Neuronal stem cell (in vitro differentiated cells): ENCODE measurements at places on chromosomes 12 and 14.

- H3K4me1 ChIP-seq = peaks cover 8% of the 10 kb centered on the region
- H3K36me3 ChIP-seq = no peaks in the 10 kb centered on the region
- H3K27ac ChIP-seq = no peak overlapping the region
- no peaks in the 10 kb centered on the region for H3K27me3 ChIP-seq
- no peak for DNase-seq
- H3K4me3 ChIP-seq = no peak overlapping the region
Measured at GRCh38 chr14:71754422-71755095, 177.7 kb upstream of the RGS6 start.

- peaks cover 12% of the 10 kb centered on the region for H3K4me1 ChIP-seq
- no peaks in the 10 kb centered on the region for H3K27me3 ChIP-seq
- H3K4me3 ChIP-seq = no peak overlapping the region
Measured at GRCh38 chr12:58424735-58425392, 483.5 kb downstream of the ATP23 start.

GRCh38 chr12:24133384-24133783 is 183.9 kb upstream of the SOX5 start:
- no peaks in the 10 kb centered on the region for H3K36me3 ChIP-seq
- H3K27ac ChIP-seq = no peak overlapping the region
- peaks cover 5% of the 10 kb centered on the region for H3K4me1 ChIP-seq
- H3K27me3 ChIP-seq = no peaks in the 10 kb centered on the region
- DNase-seq = peak; percentile 48

- no peak overlapping the region for H3K27ac ChIP-seq
- H3K4me1 ChIP-seq = peaks cover 5% of the 10 kb centered on the region
- no peaks in the 10 kb centered on the region for H3K27me3 ChIP-seq
- H3K36me3 ChIP-seq = no peaks in the 10 kb centered on the region
- H3K4me3 ChIP-seq = no peak overlapping the region
- DNase-seq = no peak
Measured at GRCh38 chr12:76299536-76300296, 48.5 kb downstream of the BBS10 start.

- no peaks in the 10 kb centered on the region for H3K4me1 ChIP-seq
- H3K27ac ChIP-seq = no peak overlapping the region
- no peak for DNase-seq
- peaks cover 3% of the 10 kb centered on the region for H3K36me3 ChIP-seq
Measured at GRCh38 chr14:105388976-105389375, 9.4 kb upstream of the TEX22 start.

DNA sequence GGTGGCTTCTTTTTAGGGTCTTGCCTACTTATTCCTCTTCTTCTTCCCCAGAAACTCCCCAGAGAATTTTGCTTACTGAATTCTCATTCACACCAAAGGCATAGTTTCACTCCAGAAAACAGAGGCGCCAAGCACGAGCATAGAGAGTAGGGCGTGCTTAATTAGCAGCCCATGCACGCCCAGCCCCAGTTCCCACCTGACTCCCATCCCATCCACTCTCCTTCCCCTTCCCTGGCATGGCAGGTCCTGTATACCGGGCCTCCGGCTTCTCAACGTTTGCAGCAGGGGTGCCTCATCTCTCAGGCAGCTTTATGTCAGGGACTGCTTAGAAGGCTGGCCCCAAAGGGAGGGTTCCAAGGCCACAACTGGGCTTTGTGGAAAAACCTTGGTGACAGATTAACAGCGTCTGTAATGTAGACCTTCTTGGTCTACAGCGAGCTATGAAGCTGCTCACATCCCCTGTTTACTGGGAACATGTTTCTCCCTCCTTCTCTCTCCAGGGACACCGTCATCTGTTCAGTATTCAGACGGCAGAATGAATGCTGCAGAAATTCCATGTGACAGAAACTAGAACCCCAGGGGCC is 62.7 kb downstream of the ACTN1 start:
- H3K4me3 ChIP-seq = no peak overlapping the region
- H3K27me3 ChIP-seq = no peaks in the 10 kb centered on the region
- no peak for DNase-seq

DNA sequence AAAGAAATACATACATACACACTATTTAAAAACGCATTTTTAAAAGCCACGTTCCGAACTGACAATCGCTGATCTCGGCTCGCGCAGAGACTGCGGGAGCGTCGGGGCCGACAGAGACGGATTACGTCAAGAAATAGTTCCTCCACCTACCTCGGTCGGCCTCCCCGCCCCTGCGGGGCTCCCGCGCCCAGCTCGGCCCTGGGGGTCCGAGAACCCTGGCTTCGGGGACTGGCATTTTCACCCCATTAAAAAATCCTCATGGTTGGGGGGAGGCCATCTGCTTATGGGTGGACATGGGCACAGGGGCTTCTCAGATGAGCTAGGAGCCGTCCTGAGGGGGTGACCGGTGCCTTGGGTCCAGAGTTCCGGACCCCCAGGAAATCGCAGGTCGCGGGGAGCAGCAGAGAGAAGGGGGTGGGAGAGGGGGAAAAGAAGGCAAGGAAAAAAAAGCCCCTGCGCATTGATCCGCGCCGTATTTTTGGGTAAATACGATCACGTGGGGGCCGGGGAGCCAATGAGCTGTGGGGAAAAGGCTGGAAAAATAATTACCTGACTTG is 324 bp upstream of the HOXC9 start:
- no peak overlapping the region for H3K4me3 ChIP-seq
- no peak for DNase-seq
- H3K27me3 ChIP-seq = peaks cover 100% of the 10 kb centered on the region
- no peak overlapping the region for H3K27ac ChIP-seq

DNA sequence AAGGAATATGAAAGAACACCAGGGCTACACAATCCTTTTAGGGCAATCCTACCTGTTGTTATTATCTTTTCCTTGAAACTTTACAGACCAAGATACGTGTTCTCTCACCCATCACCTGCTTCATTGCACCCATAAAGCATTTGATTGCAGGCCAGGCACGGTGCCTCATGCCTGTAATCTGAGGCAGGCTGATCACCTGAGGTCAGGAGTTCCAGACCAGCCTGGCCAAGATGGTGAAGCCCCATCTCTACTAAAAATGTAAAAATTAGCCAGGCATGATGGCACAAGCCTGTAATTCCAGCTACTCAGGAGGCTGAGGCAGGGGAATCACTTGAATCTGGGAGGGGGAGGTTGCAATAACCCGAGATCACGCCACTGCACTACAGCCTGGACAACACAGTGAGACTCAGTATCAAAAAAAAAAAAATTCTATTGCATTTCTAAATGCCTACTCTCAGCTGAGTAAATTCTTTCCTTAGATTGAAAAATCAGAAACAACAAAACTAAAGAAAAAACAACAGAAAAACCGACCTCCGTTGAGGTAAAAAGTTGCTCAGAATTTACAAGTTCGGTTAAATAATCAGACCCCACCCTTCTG is 183.7 kb upstream of the TMEM132C start:
- H3K4me3 ChIP-seq = no peak overlapping the region
- no peaks in the 10 kb centered on the region for H3K36me3 ChIP-seq

DNA sequence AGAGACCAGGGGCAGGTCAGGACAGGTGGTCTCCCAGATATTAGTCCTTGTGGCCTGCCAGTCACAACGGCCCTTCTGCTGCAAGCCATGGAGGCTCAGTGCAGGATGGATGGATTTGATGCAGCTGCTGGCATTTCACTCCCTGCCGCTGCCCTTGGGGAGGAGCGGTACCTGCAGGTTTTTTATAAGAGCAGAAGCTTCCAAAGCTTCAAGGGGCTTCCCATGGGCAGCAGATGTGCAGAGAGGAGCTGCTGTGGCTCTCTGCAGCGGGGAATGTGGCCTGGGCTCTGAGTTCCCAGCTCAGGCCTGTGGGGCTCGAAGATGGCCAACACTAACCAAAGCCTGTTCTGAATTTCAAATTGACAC is 379.3 kb downstream of the DPF3 start:
- H3K27me3 ChIP-seq = no peaks in the 10 kb centered on the region
- DNase-seq = no peak
- no peak overlapping the region for H3K4me3 ChIP-seq
- H3K27ac ChIP-seq = no peak overlapping the region

GRCh38 chr14:65776193-65776852 is 363.8 kb downstream of the FUT8 start:
- H3K4me3 ChIP-seq = no peak overlapping the region
- H3K4me1 ChIP-seq = no peaks in the 10 kb centered on the region
- H3K27ac ChIP-seq = no peak overlapping the region
- no peak for DNase-seq
- peaks cover 10% of the 10 kb centered on the region for H3K27me3 ChIP-seq

DNA sequence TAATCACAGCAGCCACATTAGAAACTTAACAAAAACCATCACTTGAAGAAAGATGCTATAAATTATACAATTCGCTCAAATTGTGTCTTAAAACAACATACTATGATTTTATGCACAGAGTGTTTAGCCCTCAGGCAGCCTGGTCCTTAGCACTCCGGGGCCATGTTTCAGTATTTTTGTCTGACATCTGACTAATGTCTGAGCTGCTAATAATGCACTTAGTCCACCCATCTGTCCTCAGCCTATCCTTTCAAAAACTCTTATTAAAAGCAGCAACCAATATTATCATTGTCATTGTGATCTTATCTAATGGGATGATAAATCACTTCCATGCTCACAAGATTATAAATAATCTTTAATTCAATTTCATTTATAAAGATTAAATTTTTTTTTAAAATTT is 602.7 kb upstream of the FOXG1 start:
- H3K4me1 ChIP-seq = no peaks in the 10 kb centered on the region
- H3K4me3 ChIP-seq = no peak overlapping the region
- H3K27me3 ChIP-seq = no peaks in the 10 kb centered on the region
- no peak overlapping the region for H3K27ac ChIP-seq
- no peaks in the 10 kb centered on the region for H3K36me3 ChIP-seq

DNA sequence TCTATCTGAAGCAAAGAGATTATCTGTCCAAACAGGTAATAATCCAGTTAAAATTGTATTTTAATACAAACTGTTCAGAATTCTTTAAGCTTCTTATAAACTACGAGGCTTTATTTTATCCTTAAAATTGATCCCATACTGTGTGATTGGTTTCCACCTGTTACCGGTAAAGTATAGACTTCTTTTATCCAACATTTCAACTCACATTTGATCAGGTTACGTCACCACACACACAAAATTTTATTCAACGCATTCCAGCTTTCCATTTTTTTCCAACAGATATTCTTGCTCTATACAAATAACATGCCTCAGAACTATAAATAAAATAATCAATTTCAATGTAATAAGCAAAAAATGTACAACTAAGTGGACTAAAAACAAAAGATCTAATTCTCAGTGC is 4.5 kb downstream of the NOVA1 start:
- no peak overlapping the region for H3K4me3 ChIP-seq
- H3K27ac ChIP-seq = no peak overlapping the region
- H3K4me1 ChIP-seq = peaks cover 4% of the 10 kb centered on the region
- no peaks in the 10 kb centered on the region for H3K36me3 ChIP-seq
- H3K27me3 ChIP-seq = no peaks in the 10 kb centered on the region
- DNase-seq = no peak

- DNase-seq = no peak
- no peak overlapping the region for H3K4me3 ChIP-seq
- H3K36me3 ChIP-seq = no peaks in the 10 kb centered on the region
- no peaks in the 10 kb centered on the region for H3K27me3 ChIP-seq
- H3K27ac ChIP-seq = no peak overlapping the region
Measured at GRCh38 chr12:124026755-124027745, 54.0 kb downstream of the ZNF664 start.

- no peak overlapping the region for H3K27ac ChIP-seq
- peaks cover 3% of the 10 kb centered on the region for H3K36me3 ChIP-seq
- no peaks in the 10 kb centered on the region for H3K27me3 ChIP-seq
Measured at GRCh38 chr12:128361400-128361995, 94.5 kb downstream of the TMEM132C start.

- H3K4me3 ChIP-seq = no peak overlapping the region
- no peaks in the 10 kb centered on the region for H3K36me3 ChIP-seq
- no peaks in the 10 kb centered on the region for H3K27me3 ChIP-seq
- H3K27ac ChIP-seq = no peak overlapping the region
- DNase-seq = no peak
Measured at GRCh38 chr14:84856751-84857534, 673.0 kb upstream of the FLRT2 start.

GRCh38 chr12:6072302-6072752 is 52.1 kb downstream of the VWF start:
- H3K4me1 ChIP-seq = peaks cover 27% of the 10 kb centered on the region
- no peaks in the 10 kb centered on the region for H3K27me3 ChIP-seq
- no peak overlapping the region for H3K4me3 ChIP-seq
- no peak for DNase-seq
- no peak overlapping the region for H3K27ac ChIP-seq

- H3K4me1 ChIP-seq = peaks cover 21% of the 10 kb centered on the region
- H3K27ac ChIP-seq = no peak overlapping the region
- H3K36me3 ChIP-seq = no peaks in the 10 kb centered on the region
- H3K27me3 ChIP-seq = no peaks in the 10 kb centered on the region
- no peak overlapping the region for H3K4me3 ChIP-seq
Measured at GRCh38 chr12:92300777-92301176, 155.1 kb upstream of the BTG1 start.

- H3K4me3 ChIP-seq = no peak overlapping the region
- H3K36me3 ChIP-seq = no peaks in the 10 kb centered on the region
- no peaks in the 10 kb centered on the region for H3K4me1 ChIP-seq
- no peaks in the 10 kb centered on the region for H3K27me3 ChIP-seq
- H3K27ac ChIP-seq = no peak overlapping the region
Measured at GRCh38 chr14:89673512-89674225, 256.6 kb upstream of the FOXN3 start.

DNA sequence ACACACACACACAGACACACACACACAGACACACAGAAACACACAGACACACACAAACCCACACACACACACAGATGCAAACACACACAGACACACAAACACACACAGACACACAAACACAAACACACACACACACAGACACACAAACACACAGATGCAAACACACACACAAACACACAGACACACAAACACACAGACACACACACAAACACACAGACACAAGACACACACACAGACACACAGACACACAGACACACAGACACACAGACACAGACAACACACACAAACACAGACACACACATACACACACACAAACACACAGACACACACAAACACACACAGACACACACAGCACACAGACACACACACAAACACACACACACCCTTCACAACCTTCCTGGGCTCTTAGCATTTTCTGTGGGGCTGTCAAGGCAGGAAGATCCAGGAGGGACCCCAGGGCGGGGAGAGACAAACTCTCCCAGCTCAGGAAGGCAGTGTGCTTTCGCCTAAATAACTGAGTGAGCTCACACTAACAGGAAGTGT is 24.2 kb upstream of the INF2 start:
- H3K27ac ChIP-seq = peak overlapping the region; percentile 95
- DNase-seq = no peak
- peak overlapping the region; percentile 70 for H3K4me3 ChIP-seq
- no peaks in the 10 kb centered on the region for H3K27me3 ChIP-seq
- peaks cover 19% of the 10 kb centered on the region for H3K4me1 ChIP-seq
